ENCODE measurements at places on chromosomes 6 and 20.

DNA sequence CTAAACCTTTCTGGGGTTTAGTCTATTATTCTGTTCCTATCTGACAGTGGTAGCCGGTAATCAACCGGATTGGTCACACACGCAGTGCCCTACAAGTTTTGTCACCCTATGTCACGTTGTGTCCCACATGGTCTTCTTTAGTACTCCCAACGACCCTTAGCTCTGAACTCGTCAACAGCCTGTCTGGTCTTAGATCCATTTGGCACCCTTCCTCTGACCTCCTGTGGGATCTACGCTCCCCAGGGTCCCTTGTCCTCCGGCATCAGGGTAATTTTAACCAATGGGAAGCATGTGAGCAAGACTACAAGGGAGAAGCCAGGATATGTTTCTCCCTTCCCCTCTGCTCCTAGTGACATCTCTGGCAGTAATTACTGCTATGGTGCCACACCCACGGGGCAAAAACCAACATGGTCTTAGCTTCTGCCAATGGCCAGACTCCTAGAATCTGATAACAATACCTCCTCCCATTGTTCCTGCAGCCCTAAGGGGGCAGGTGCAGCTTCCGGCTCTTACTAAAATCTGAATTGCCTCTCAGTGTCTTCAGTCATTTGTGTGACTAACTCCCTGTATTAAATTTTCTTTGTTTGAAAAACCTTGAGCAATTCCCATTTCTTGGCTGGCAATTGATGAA lies 56.6 kb downstream of the MAFB start:
- DNase-seq: no peak

DNA sequence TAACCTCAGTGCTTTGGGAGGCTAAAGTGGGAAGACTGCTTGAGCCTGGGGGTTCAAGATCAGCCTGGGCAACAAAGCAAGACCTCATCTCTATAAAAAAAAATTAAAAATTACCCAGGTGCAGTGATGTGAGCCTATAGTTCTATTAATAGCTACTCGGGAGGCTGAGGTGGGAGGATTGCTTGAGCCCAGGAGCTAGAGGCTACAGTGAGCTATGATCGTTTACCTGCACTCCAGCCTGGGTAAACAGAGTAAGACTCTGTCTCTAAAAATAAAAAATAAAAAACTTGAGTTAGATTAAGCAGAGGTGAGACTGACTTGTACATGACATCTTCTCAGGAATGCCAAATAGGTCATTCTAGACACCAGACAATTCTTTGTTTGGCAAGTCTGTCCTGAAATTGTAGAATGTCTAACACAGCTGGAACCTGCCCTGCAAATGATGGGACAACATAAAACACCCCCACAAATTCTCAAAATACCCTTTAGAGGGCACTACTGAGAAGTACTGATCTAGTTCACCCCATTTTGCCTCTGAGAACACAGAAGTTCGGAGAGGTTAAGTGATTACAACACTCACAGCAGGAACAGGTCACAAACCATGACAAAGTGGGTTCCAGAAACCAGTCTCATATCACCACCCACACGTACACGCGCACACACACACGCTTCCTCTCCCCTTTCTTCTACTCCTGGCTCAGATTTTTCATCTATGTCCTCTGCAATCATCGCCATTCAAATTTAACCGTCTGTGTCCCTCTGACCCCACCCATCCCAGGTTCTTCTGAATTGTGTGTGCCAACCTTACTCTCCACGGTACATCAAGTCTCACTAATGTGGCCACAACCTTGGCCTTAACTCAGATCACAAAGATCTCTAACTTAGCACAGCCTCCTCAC lies 38.3 kb downstream of the ARHGAP18 start:
- no peak for DNase-seq

DNA sequence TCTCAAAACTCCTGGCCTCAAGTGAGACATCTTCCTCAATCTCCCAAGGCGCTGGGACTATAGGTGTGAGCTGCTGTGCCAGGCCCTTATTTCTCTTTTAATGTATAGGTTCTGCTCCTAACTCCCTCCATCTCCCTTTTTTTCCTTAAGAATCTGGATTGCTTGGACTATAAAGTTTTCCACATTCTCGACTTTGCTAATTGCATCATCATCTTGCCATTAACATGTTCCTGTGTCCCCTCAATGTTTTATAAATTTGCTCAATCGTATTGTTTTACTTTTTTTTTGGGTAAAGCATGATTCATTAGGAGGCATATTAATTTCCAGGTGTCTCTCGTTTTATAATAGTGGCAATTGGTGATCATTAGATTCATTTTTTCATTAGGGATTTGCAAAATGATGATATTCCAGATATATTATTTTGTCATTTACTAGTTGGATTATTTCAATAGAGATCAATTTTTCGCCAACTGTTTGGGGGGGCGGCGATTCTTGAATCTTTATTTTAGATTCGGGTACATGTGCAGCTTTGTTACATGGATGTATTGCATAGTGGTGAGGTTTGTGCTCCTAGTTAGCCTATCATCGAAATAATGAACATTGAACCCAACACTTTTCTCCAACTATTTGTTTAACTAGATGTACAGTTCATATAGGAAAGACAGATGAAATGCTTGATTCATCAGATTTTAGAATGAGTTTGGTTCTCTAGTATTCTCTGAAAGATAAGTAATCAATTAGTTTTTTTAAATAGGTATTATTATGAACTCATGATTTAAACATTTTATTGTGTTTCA lies 68.7 kb downstream of the CBFA2T2 start:
- no peak for DNase-seq

- no peak for DNase-seq
Observed at GRCh38 chr20:62900692-62901584, 25.4 kb downstream of the DIDO1 start.

DNA sequence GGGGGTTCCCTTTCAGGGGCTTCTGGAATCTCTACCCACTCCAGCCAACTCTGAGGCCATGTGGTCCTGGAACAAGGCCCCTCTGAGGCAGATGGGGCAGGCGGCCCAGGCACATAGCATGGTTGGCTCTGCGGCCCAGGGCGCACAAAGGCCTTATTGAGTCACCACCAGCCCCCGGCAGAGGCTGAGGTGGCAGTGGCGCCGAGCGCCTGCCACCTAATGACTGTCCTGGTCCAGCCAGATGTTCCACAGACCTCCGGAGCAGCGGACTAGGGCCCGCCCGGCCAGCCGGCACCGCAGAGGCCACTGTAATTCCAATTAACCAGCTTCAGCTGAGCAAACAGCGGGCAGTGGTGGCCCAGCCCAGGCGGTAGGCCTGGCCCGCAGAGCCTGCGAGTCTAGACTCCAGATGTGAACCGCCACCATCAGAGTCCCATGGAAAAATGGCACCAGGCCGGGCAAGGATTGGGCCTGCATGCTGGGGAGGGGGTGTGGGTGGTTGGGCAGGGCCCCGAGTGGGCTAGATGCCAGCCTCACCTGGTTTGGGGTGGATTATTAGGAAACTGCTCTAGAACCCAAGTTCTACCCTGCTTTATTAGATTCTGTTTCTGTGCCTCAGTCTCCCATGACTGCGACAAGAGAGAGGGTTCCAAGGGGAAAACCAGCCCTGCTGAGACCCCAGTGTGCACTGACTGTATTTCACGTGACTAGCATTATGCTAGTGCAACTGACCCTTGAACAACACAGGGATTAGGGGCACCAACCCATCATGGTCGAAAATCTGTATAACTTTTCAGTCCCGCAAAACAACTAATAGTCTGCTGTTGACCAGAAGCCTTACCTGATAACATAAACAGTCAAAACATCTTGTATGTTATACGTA lies 34.1 kb upstream of the ID1 start:
- no peak for DNase-seq

DNA sequence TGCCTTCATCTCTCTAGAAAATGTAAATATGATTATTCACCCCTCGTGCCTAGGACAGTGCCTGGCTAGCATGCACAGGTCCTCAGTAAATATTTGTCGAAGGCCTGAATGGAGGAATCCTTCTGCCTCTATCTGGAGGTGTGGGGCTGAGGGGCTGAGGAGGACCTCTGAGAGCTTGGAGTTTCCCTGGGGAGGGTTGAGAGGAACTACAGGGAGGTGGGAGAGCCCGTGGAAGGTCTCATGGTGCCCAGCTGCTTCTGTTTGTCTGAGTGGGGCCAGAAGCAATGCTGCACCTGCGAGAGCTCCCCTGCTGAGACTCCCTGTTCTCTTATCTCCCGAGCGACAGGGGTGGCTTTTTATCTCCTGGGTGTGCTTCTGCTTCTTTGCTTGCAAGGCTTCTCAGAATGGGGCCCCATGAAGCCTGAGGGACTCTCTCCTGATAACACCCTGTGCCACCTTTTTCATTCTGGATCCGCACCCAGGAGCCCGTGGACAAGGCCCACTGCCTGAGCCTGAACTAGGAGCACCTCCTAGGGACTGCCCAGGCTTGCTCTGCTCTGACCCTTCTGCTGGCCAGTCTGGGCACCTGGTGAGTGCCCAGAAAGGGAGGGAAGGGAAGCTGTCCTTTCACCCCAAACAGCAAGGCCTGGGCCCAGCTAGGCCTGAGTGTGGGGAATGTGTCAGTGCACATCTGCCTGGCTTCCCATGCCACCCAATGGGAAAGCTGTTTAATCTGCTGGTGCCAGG lies 2.4 kb downstream of the SLC29A1 start:
- DNase-seq: no peak

DNA sequence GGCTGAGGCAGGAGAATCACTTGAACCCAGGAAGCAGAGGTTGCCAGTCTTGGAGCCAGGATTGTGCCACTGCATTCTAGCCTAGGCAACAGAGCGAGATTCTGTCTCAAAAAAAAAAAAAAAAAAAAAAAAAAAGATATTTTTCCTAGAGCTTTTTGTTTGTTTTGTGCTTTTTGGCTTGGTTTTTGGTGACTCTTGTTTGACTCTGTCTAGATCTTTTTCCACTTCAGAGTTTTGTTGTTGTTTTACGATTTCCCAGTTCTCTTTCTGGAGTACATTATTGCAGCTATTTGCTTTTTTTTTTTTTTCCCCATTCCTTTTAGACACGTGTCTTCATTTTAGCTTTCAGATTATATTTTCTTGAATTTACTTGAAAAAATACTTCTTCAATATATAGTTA lies 67.0 kb upstream of the AKAP12 start:
- DNase-seq: no peak

DNA sequence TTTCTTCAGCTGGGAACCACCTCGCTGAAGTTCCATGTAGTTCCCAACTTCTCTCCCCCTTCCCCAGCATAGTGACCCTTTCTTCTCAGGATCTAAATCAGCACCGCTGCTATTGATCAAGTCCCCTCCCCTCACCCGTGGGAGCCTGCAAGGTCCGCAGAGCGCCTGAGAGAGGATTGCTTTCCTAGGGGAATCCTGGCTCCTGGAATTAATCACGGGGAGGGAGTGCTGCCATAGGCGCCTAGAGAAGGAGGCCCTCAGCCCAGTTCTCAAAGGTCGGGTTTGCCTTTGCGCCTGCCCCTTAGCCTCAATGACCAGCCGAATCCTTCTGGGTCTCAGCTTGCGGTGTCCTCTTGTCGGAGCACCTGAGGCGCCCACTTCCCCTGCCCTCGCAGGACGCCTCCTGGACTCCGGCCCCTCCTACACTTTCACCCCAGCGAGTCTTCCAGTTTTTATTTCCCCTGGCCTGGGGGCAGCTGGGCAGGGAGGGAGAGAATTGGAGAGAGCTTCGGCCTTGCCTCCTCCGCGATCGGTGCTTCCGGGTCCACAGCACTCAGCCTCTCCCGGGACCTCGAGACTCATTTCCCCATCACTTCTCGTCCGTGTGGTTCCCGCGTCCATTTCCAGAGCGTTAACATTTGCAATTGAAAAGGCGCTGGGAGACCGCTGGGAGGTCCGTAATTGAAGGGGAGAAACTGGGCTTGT lies 3.1 kb upstream of the NKX2-2 start:
- DNase-seq: no peak
